Spleen (tissue), 13 donors: ENCODE measurements at places on chromosomes 16 and 17. TPM values are rescaled to one million over a fixed set of nuclear protein-coding genes. Genes with fewer than 3 reads are reported as not detected.

DNA sequence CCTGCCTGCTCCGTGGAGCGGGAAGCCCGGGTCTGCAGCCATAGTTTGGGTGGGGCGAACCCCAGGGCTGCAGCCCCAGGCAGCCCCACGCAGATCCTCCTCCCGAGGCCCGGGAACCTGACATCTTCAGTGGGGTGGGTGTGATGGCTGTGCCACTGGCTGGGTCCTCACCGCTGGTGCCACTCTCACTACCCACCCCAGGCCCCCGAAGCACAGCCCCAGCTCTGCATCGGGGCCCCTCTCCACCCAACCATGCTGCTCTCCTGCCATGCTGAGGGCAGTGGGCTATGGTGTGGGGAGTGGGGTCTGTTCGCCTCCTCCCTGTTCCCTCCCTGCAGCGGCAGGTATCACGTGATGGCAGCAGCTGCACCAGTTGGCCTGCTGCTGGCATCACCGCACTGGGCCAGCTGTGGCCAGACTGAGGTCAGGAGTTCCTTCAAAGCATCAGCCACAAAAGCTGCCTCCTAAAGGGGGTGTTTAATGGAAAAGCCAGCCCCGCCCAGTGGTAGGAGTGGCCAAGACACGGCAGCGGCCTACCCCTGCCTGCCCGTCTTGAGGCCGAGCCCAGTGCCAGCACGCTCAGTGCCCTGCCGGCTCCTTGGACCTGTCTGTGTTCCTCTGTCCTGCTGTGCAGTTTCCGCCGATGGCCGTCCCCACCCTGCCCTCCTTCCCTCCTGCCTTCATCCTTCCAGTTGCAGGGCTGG, 10.8 kb downstream of the KCTD5 start:
- peaks cover 36% of the 10 kb centered on the region for H3K36me3 ChIP-seq
- no peak overlapping the region for H3K27ac ChIP-seq
- no peak overlapping the region for H3K4me3 ChIP-seq

- H3K27me3 ChIP-seq = no peaks in the 10 kb centered on the region
- H3K27ac ChIP-seq = no peak overlapping the region
- no peaks in the 10 kb centered on the region for H3K4me1 ChIP-seq
- no peaks in the 10 kb centered on the region for H3K36me3 ChIP-seq
- H3K4me3 ChIP-seq = no peak overlapping the region
Observed at GRCh38 chr17:48228720-48229119, 121.2 kb downstream of the SNX11 start.

Gene ZNF750
- not detected for total RNA-seq

DNA sequence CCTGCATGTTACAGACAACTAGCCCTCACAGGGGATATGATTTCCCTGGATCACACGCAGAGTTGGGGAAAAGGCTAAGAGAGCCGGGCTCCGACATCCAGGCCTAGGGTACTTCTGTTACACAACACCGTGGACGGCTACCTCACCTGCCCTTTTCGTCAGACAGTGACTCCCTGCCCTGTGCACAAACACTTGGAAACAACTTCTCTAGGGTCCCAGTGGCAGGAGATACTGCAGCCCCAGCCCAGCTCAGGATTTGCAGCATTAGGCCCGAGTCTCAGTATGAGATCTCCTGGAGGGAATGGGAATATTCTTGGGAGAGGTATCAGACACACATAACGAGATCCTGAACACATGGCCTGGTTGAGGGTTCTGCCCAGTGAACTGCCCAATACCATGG, 8.3 kb downstream of the RUSF1 start:
- H3K4me1 ChIP-seq = peaks cover 18% of the 10 kb centered on the region
- no peak overlapping the region for H3K4me3 ChIP-seq
- no peaks in the 10 kb centered on the region for H3K27me3 ChIP-seq
- DNase-seq = no peak
